Dermis lymphatic vessel endothelial cell (primary cell): ENCODE measurements at places on chromosomes 2 and 18. TPM values are rescaled to one million over a fixed set of nuclear protein-coding genes. Genes with fewer than 3 reads are reported as not detected.

Gene C2orf66
- total RNA-seq: 0.09 TPM in 1 of 2 replicates, not detected in the other

Gene POTEC
- not detected in 2 replicates for total RNA-seq

Gene MALT1
- total RNA-seq: 21.1 and 21.5 TPM in 2 replicates

Gene UGT1A4
- not detected in 2 replicates for total RNA-seq

Gene MDH1
- total RNA-seq: 95.4 and 102 TPM in 2 replicates

Gene UBXN2A
- total RNA-seq: 10.6 and 11.5 TPM in 2 replicates

Gene SLC30A3
- total RNA-seq: 6.3 and 21.2 TPM in 2 replicates

Gene TBR1
- total RNA-seq: under 0.01 and 0.09 TPM in 2 replicates
